ENCODE measurements at places on chromosomes 2 and 18.

GRCh38 chr2:42835577-42836371 is 43.4 kb upstream of the HAAO start:
- peak; percentile 95 for DNase-seq

DNA sequence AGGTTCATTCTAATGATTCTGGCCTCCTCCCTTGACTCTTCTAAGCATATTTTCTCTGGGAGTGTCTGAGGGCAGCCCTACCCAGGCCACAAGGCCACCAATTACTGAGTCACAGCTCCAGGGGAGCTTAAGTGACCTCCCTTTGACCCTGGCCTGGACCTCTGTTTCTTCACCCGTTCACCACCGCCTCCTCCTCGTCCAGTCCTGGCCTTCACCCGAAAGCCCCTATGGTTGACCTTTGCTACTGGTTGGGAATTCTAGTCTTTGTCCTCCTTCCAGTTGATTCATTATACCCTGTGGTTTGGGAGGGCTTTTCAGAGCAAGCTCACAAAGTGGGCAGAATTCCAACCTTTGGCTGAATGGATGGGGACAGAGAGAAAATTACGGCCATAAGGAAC is 72.6 kb downstream of the NRP2 start:
- no peak for DNase-seq

- DNase-seq: no peak
Measured at GRCh38 chr2:88666576-88666975, 24.9 kb upstream of the RPIA start.

DNA sequence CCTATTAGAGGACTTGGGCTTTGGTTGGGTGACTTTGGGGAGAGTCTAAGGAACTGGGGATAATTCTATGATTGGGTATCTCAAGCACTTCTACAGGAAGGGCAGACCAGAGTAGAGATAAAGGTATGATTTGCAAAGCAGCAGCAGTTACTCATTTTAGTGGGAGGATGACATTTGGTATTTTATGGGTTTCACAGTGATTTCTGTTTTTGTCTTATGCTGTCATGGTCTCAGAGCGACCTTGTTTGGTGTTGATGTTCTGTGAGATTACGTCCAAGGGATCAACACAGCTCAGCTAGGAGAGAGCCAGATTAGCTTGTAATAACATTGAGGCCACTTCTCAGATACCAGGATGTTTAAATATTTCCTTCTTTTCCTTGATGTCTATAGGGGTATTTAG is 18.2 kb downstream of the TTR start:
- no peak for DNase-seq

- DNase-seq: no peak
Measured at GRCh38 chr2:227608561-227609338, 5.9 kb downstream of the SCYGR3 start.

GRCh38 chr2:192195548-192196418 is 1.1 kb upstream of the TMEFF2 start:
- DNase-seq: no peak

GRCh38 chr2:5978131-5978751 is 286.1 kb downstream of the SOX11 start:
- no peak for DNase-seq

DNA sequence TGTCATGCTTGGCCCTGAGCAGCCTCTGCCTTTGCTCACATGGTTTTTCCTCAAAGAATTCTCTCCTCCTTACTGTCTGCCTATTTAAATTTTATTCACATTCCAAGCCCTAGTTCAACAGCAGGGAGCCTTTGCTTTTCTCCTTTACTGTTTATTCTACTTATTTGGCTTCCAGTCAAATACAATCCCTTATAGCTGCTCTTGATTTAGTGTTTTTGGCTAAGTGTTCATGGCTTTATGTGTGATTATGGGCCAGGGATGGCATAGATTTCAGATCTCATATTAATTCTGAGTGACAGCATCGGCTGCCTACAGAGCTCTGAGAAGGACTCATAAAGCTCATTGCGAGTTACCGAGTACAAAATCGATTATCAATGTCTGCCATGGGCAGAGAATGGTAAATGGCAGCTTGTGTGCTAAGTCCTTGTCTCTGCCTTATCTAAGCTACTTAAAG is 106.7 kb downstream of the METTL8 start:
- DNase-seq: no peak

DNA sequence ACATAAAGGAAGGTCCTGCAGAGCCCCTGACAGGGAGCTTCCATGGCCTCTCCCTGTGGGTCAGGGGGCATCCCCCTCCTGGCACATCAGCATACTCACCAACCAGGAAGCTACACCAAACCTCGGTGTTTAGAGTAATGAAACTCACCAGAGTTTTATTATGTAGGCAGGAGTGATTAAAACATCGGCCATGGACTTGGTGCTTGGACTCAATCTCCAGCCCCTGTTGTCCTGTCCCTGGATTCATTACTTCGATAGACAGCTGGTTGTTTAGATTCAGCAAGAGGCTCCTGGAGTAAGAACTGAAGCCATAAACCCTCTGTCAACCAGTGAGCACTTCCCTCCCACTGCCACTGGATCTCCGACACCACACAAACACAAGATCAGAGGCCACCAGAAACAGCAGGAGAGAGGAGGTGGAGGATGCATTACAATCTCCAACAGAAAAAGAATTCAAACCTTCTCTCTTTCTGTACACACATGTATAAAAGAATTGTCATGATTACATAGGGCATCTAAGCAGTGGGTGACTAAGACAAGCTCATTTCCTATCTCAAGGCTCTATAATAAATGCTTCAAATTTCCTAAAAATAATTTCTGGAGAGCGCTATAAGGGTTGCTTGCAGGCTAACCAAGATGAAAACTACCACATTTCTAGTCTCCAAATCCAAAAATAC is 27.2 kb downstream of the TBC1D8 start:
- no peak for DNase-seq

GRCh38 chr2:70328921-70329561 is 27.2 kb upstream of the FAM136A start:
- no peak for DNase-seq

GRCh38 chr2:221380062-221380461 is 192.0 kb downstream of the EPHA4 start:
- DNase-seq: no peak

DNA sequence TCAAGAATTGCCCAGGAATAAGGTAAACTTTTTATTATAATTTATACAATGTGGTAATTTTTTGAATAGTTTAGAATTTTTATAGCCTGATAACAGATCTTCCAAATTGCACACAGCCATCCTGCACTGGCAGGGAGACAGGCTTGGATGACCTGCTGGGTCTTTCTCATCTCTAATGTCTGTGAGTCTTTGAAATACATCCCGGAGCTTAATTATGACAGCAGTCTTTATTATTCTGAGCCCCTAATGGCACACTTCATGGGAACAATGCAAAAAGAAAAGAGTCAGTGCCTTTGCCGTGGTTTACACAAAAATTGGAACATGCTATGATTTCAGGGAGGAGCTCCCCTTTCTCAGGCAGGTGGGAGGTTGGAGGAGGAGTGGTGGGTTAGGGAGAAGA is 71.0 kb downstream of the TMEM182 start:
- DNase-seq: no peak

- no peak for DNase-seq
Measured at GRCh38 chr2:63663013-63663864, 74.5 kb downstream of the MDH1 start.
